ENCODE measurements at places on chromosomes 3 and 15. TPM values are rescaled to one million over a fixed set of nuclear protein-coding genes. Genes with fewer than 3 reads are reported as not detected.

Gene MON1A
- total RNA-seq, result 10.2 TPM

Gene RASL12
- 8.8 TPM for total RNA-seq

Gene IMPG2
- 0.05 TPM for total RNA-seq

Gene TMEM212
- total RNA-seq, result not detected

Gene QTRT2
- total RNA-seq, result 10.8 TPM

Gene PRR20G
- not detected for total RNA-seq

Gene ILDR1
- 2.0 TPM for total RNA-seq

Gene CYP11A1
- 0.34 TPM for total RNA-seq

Gene SLC9A9
- 14.6 TPM for total RNA-seq

Gene RBP2
- not detected for total RNA-seq

Gene EDC3
- total RNA-seq, result 18.2 TPM

Gene ZMYND10
- total RNA-seq, result 0.42 TPM

Gene ZIC4
- not detected for total RNA-seq

Gene TAGLN3
- not detected for total RNA-seq

Gene KNL1
- 2.7 TPM for total RNA-seq

Gene TM4SF4
- not detected for total RNA-seq

Gene DPPA4
- not detected for total RNA-seq

Gene FGD5
- total RNA-seq, result 3.8 TPM

Gene TRAT1
- total RNA-seq, result not detected

All from lower leg skin (tissue), 4 donors.